ENCODE measurements at places on chromosomes 12 and 14. TPM values are rescaled to one million over a fixed set of nuclear protein-coding genes. Genes with fewer than 3 reads are reported as not detected.

- no peak for DNase-seq
Observed at GRCh38 chr12:91958816-91959215, 186.8 kb downstream of the BTG1 start.

DNA sequence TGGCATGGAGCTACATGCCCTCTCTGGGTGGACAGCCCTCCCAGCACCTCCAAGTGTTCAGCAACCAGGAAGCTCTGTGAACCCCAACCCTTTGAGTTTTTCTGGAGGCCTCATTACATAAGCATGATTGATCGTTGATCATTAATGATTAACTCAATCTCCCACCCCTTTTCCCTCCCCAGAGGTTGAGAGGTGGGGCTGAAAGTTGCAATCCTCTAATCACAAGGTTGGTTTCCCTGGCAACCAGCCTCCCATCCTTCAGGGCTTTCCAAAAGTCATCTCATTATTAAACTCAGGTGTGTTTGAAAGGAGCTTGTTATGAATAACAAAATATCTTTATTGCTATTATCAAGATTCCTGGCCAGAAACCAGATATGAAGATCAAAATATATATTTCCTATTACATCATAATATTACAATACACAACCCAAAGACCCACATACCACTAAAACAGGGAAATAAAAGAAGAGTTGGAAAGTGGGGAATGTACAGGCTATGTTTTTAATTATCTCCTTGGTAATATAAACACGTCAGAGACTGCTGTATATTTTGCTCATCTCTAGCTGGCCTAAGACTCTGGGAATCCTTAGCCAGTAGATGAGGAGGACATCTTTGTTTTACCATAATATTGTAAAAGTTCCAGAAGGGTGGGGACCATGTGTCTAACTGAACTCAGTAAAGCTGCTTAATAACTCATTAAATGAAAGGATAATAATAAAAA, 73.6 kb downstream of the SSPN start:
- peak; percentile 96 for DNase-seq

- DNase-seq = no peak
Observed at GRCh38 chr14:73250317-73250713, 13.0 kb downstream of the PAPLN start.

- no peak for DNase-seq
Observed at GRCh38 chr14:74239848-74240793, 872 bp downstream of the VSX2 start.

DNA sequence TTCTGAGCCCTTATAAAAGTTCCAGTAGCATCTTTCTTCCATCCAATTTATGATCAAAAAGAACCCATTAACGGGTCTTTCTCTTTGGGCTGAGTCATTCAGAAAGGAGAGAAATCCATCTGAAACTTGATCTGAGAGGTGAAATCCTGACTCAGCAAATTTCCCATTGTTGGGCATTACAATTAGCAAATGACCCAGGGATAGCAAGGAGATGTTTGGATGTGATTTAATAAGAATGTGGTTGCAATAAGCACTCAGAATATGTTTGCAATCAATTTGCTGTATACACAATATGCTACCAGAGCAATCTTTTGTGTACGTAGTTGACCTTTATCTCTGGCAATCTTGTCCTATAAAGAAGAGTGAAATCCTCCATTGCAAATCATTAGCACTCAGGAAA, 122.7 kb downstream of the CCDC60 start:
- DNase-seq = no peak

DNA sequence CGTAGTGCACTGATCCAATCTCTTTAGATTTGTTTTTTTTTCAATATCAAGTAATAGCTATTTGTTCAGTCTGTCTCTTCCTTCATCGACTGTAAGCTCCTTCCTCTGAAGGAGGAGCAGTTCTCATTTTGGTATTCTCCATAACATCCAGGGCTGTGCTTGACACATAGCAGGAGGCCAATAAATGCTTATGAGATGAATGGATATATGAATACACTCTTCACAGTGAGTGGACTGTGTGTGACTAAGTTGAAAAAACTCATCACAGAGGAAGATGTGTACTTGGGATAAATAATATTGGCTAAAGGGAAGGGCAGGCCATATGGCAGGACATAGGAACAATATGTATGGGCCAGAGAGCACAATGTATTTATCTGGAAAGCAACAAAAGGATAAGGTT, 205.3 kb upstream of the PRICKLE1 start:
- DNase-seq = no peak

DNA sequence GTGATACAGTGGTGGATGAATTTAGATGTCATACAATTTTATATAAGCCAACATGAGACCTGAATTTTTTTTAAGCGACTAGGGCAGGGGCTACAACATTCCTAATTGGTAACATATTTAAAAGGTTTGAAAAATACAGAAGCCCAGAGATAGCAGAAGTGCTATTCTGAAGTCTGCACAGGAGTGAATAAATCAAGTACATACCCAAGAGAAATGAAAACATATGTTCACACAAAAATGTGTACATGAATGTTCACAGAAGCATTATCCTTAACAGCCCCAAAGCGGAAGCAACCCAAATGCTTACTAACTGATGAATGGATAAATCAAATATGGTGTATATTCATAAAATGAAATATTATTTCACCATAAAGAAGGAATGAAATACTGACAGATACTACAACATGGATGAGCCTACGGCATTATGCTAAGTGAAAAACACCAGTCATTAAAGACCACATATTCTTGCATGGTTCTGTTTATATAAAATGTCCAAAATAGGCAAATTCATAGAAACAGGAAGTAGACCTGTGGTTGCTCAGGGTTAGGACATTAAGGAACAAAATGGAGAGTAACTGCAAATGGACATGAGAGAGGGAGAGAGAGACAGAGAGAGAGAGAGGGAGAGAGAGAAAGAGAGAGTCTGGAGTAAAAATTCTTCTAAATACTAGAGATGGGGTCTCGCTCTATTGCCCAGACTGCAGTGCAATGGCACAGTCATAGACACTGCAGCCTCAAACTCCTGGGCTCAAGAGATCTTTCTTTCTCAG, 28.0 kb upstream of the GXYLT1 start:
- DNase-seq = no peak

DNA sequence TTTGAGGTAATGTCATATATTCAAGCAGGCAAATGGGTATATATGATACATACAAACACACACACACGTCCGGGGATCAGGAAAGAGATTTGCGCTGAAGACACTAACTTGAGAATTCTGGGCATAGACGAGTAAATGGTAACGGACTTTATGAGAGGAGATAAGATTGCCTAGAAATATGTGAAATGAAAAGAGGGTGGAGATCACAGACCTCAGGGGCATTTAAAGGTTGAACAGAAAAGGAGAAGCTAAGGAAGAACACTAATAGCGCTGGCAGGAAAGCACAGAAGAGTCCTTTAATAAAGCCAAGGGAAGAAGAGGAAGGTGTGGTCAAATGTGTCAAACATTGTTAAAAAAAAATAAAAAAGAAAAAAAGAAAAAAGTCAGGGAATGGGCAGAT, 13.1 kb downstream of the CRY1 start:
- DNase-seq = no peak

DNA sequence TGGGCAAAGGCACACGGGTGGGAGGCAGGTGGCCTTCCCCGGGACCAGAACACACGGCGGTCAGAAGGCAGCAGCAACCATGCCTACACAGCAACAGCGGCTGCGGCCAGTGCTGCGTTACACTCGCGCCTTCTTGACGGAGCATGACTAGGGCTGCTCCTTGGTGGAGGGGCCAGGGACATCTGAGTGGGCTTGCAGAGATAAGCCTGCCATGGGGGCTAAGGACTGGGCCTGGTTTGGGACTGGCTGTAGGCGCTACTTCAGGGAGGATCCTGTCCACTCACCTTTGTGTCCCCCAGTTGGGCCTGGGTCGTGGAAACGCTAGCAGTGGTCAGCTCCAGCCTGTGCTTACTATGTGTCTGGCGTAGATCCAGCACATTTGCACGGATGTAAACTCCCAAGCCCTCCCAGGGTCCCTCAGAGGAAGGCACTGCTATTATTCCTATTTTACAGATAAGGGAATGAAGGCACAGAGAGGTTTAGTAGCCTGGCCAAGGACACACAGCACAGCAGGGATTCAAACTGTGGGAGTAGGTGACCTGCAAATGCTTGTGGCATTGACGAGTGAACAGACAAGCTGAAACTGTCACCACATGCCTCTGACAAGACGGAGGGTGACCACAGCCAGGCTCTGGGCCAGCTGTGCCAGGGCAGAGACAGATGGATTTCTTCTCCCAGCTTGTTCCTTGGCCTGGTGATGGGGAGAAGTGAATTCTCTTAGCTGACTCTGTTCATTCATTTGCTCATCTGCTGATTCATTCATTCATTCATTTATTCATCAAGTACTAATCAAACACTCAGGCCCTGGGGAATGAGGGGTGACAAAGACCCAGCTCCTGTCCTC, 31.9 kb upstream of the DLK1 start:
- no peak for DNase-seq

DNA sequence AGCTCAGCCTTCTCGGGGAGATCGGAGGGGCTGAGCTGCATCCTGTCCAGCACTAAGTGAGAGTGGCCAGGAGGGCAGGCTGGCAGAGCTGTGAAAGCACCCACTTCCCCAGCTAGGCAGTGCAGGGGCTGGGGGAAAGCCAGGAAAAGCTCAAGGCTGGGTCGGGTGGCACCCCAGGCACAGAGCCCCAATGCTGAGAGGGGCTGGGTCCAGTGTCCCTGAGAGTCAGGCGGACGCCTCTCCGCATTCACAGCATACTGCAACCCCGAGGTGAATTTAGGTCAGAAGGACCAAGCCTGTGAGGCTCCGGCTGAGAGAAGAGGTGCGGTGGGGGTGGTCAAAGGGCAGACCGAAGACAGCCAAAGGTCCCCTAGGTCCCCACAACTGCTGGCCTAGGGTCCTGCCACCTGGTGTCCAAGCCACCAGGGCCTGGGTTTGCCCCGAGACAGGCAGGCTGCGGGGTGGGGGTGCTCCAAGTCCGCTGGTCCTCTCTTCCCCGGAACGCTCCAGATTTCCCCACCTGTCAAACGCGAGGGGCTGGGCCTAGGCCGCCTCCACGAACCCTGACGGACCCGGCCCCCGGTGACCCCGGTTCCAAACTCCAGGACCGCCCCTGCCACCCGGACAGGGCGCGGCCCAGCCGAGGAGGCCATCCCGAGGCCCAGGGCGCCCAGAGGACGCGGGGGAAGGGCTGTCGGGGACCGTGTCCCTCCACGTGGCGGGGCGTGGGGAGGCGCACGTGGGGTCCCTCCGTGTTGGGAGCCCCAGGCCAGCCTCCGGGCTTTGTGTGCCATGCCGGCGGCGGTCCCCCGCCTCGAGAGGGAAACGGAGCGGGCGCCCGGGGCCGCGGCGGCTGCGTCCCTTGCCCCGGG, 527 bp downstream of the CAMKK2 start:
- peak; percentile 37 for DNase-seq

DNA sequence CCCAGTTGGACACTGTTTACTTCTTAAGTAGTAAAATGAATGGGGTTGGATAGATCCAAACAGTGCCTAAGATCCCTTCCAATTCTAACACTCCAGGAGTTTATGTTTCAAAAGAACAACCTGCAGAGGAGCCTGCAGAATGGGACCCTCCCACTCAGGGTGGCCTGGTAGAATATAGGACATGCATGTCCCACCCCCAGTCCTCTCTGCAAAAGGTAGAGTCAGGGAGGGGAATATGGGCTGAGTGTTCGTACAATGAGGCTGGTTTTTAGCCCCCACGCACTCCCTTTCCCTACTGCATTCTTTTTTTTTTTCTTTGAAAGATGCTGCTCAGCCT, 11.8 kb upstream of the NYNRIN start:
- no peak for DNase-seq

DNA sequence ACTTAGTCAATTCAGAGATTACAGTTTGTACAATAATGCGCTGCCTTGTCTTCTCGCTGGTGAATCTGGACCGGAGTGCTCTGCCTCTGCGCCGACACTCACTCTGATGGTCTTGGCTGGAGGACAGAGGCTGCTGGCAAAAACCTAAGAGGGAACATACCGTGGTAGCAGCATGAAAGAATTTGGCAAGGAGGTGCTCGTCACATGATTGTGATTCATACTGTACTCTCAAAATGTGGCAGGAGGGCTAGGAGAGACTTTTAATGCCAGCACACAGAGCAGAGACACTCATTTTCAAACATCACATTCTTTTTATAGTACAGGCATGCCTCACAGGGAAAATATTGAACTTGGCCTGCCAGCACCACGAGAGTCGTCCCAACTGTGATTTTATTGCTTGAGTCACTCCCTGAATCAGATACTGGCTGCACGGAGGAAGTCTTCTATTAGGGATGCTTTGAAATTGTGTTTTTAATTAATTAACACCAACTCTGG, 67.8 kb downstream of the HMGA2 start:
- DNase-seq = peak; percentile 45

GRCh38 chr14:78683981-78684380, 513.8 kb downstream of the NRXN3 start:
- DNase-seq = no peak

DNA sequence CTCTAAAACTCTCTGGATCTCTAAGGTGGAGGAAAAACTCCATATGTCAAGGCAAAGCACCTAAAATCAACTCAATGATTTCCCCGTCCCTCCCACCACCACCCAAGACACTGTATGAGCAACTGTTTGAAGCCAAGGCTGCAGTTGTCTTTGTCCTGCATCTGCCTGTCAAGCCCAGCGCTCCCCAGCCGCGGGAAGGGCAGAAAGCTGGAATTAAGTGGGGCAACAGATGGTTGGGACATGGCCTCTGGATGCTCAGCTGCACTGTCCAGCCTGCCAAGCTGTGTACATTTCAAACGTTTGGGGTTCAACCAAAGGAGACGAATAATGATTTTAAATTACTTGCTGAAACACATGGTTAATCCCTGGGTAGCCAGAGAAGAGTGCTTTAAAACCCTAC, 42.2 kb upstream of the PTGR2 start:
- no peak for DNase-seq

DNA sequence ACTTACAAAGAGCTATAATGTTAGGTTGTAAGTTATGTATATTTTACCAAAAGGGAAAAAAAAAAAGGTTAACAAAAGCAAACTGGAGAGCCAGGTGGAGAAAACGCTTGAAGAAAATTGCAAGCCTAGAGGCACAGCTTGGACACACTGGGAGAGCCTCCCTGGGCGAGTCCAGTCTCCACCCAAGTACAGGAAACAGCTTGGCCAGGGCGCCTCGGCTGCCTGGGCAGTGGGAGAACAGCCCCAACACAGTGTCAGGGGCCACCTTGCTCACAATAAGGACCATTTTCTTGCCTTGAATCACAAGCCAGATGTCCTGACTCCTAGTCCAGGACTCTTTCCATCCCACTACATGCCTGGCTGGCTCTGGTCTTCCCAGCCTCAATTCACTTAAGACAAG, 33.3 kb downstream of the TTC7B start:
- no peak for DNase-seq

- no peak for DNase-seq
Observed at GRCh38 chr14:95699412-95699811, 13.2 kb downstream of the TCL1B start.

DNA sequence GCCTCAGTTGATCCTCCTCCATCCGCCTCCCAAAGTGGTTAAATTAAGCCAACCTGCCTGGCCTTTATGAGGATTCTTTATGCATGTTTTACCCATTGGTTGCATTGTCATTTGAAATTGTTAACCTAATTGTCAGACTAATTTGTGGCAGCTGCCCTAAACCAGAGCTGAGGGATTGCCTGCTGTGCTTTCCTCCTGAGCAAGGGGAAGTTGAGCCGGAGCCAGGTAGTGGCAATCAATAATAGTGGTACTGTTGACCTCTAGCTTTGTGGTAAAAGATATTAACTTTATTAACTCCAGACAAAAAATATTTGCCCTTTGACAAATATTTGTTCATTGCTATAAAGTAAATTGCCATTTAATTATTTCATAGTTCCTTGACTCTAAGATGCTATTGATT, 5.6 kb upstream of the HEBP1 start:
- DNase-seq = peak; percentile 41

Gene DCAF4
- 18.0 TPM for total RNA-seq

Gene KRT72
- total RNA-seq = not detected

Gene C1RL
- 39.1 TPM for total RNA-seq

Data from HT-29 (cell line).